Fibroblast of the conjunctiva (primary cell): ENCODE measurements at places on chromosomes 7 and 10.
A peak's percentile ranks its signal among the peaks of the same experiment; 100 is the strongest.

- no peak for DNase-seq
Measured at GRCh38 chr10:30645340-30645827, 15.8 kb upstream of the LYZL2 start.

- DNase-seq = no peak
Measured at GRCh38 chr10:42850931-42851330, 68.3 kb downstream of the BMS1 start.

DNA sequence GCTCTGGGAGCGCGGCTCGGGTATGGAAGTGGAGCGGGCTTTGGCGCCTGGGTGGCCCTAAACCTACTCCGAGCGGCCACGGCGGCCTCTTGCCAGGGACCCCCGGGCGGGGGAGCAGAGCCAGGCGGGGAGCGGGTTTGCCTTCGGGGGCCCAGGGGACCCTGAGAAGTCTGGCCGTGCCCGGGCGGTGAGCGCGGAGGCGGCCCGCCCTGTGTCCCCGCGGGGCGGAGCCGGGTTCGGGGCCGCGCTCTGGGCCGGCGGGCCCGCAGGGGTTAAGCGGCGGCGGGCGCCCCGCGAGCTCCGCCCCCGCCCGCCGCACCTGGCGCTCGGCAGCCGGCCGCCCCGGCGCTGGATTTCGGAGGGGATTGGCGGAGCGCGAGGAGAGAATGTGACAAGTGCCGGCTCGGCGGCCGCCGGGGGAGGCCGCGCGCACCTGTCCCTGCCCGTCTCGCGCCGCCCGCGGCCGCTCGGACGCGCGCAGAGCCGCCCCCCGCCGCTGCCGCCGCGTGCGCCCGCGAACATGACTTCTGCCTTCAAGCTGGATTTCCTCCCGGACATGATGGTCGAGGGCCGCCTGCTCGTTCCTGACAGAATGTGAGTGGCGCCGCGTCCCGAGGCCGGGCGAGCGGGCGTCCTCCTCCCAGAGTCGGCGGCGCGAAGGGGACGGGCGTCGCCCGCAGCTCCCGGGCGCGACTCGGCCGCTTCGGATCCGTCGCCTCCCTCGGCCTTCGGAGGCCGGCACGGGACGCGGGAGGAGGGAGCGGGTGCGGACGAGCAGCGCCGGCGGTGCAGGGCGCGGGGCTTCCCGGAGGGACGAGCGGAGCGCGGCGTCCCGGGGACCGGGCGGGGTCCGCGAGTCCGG is at the start of gene CELF2:
Gene CELF2 (plus strand): TSS at position 303 of the 862 bp plus-strand sequence. CDS start 218 bp downstream, at position 521.
- no peak for DNase-seq

GRCh38 chr7:50207251-50207564 is 97.3 kb upstream of the IKZF1 start:
- no peak for DNase-seq

DNA sequence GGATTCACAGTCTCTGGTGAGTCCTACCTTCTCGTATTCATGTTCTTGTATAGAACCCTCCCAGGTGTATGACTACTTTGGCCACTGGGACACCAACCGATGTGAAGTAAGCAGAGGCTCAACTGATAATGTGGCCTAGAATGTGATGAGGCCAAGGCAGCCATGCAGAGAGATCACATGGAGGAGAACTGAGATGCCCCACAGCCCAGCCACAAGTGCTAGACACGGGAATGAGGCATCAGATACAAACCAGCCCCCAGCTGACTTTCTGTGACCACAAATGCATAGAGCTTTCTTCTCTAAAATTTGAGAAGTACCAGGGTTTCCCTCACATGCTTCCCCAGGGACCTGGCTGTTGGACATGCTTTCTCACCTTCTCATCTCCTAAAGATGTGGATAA is 375.7 kb downstream of the CCSER2 start:
- no peak for DNase-seq

GRCh38 chr7:41107330-41107937 is 595.5 kb downstream of the INHBA start:
- DNase-seq = no peak

GRCh38 chr10:91023700-91024398 is 103.0 kb upstream of the ANKRD1 start:
- no peak for DNase-seq

DNA sequence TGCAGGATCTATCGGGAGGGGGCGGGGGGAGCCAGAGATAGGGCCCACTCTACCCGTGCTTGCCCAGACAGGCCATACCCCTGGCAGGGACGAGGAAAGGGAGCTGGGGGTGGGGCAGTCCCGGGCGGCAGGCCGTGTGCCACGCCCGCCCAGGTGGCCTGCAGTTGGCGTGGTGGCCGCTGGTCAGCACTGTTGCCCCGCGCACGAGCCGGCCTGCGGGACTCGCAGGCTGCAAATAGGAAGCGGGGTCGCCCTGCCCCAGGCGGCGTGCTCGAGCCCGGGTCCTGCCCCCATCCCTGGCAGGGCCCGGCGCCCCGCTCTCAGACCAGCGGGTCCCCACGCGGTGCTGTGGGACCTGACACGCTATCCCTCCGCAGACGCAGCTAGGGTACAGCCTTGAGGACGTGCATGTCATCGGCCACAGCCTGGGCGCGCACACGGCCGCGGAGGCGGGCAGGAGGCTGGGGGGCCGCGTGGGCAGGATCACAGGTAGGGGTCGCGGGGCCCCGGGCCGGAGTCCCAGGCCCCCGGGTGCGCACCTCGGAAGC is 6.7 kb downstream of the PNLIPRP2 start:
- no peak for DNase-seq

DNA sequence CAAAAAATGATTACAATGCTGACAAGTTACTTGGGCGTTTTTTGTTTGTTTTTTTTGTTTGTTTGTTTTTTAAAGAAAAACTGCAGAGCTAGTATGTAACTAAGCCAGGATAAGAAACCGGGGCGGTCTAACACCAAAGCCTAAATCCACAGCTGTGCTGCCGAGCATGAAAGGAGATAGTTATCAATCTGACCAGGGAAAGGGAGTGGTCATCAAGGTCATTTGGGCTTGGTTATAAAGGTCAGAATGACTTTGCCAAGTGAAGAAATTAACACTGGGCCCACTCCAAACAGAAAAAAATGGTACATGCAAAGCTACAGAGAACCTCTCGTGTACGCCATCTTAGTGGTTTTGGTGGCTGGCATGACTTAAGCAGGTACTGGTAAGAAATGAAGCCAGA is 104.7 kb downstream of the SRPK2 start:
- no peak for DNase-seq

- no peak for DNase-seq
Measured at GRCh38 chr10:95288303-95288702, 2.5 kb downstream of the PDLIM1 start.

DNA sequence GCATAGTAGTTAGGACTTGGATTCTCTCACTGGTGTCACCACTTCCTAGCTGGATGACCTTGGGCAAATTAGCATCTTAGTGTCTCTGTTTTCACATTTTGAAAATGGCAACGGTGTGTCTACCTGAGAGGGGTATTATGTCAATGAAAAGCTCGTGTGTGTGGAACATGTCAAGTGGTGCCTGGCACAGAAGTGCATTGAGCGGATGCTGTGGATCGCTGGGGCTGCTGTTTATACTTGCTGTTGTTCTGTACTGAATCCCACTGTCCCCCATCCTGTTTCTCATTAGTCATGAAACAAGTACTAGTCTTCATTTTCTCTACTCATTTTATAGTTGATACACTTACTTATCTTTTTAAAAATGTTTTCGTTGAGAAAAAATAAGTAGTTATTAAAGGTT is 26.1 kb downstream of the RBM33 start:
- no peak for DNase-seq

- DNase-seq = peak; percentile 45
Measured at GRCh38 chr7:132160611-132161532, 415.4 kb downstream of the PLXNA4 start.

DNA sequence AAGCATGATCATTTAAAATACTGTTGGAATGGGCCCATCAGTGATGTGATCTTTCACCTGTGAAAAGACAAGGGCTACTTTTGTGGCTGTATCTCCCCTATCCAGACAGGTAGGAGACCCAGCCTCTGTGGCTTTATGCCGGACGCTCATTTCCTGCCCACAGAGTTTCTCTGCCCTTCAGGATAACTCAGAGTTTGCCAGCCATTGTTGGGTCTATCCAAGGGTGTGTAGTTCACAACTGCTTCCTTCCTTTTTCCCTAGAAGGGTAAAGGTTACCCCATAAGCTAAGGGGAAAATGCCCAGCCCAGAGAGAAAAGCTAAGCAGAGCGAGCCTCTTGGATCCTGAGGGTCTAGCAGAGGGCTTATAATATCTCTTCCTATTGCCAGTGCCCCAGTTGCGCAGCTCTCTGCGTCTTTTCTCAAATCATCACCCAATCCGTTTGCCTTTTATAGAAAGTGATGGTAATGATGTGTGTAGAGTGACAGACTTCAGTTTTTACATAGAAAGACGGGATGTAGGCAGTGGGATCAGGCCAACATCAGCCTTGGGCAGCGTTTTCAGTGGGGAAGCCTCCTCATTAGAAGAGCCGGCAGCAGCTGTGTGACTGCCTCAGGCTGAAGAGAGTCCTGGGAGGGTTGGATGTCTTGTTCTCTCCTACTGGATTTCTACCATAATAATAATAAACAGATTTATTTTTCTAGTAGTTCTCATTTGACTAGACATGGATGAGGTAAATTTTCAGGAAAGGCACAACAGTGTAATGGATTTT is 80.5 kb downstream of the MET start:
- no peak for DNase-seq

GRCh38 chr10:78004215-78005026 is 24.9 kb downstream of the POLR3A start:
- DNase-seq = no peak

DNA sequence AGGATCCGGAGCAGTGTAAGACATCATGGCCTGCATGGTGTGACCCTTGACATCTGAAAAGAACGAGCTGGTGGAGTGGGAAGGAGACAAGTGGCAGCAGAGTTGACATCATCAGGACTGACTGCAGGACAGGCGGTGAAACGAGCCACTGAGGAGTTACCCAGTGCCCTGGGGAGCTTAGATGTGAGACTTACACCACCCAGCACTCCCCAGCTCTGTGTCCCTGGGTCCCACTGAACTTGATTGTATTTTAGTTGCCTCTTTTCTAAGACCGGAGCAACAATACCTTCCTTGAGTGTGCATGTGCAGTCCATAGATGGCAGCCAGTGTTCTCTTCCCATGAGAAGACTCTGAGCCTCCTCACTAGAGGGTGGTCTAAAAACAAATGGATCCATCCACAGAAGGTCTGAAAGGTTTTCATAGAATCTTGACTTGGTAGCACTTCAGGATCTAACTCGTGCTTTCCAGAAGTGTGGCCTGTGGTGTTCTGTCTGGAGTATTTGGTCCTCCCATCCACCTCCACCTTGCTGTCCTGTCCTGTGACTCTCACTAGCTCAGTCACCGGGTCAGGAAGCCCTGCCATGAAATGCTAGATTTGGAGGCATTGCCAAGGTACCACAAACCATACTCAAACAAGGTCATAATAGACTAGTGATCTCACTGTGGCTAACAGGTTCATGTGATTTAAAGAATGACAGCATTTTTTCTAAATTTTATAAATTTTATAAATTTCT is 59.0 kb downstream of the IKZF1 start:
- no peak for DNase-seq

DNA sequence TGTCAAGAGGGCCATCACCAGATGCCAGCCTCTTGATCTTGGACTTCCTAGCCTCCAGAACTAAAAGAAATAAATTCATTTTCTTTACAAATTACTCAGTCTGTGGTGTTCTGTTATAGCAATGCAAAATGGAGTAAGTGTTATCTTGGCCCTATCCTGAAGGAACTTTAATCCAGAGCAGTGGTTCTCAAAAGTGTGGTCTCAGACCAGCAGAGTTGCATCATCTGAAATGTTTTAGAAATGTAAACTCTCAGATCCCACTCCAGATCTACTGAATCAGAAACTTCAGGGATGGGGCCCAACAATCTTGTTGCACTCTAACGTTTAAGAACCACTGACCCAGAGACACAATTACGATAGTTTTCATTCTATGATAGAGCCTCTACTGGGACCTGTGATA is 3.2 kb upstream of the SUPV3L1 start:
- DNase-seq = no peak

- DNase-seq = no peak
Measured at GRCh38 chr7:13312307-13312706, 624.9 kb downstream of the ARL4A start.

- no peak for DNase-seq
Measured at GRCh38 chr7:26618449-26618848, 245.9 kb downstream of the SKAP2 start.

GRCh38 chr7:44386139-44386913 is 60.9 kb upstream of the CAMK2B start:
- no peak for DNase-seq

DNA sequence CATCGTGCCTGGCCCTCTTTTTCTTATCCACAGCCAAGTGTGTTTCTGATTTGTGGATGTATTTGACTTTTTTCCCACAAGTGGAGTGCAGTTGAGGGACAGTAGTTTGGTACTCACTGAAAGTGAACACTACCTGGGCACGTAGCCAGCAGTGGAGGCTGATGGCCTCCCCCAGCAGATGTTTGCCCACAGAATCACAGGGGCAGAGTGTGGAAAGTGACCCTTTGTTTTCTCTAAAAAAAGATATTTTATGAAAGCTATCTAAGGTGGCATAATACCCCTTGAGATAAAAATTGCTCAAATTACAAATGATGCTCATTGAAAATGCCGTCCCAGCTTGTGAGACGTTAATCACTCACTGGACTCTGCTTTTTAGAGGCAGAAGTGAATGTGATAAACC is 29.1 kb downstream of the WDR37 start:
- no peak for DNase-seq

DNA sequence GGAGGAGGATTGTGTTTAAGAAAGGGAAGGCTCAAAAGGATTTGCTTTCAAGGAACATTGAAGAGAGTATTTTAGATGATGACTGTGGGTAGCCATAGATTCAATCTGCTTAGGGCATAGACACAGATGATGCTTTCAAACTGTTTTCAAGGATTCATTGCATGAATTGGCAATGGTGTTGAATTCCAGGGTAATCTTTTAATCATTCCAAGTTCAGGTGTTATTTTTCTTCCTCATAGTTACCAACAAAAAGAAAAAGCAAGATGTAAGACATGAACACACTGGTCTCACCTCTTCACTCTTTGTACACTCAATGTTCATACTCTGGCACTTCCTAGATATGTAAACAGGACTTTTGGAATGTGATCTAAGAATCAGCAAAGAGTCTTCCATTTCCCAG is 167.0 kb upstream of the RHOBTB1 start:
- no peak for DNase-seq

- DNase-seq = no peak
Measured at GRCh38 chr7:29297194-29297890, 102.8 kb downstream of the CHN2 start.

DNA sequence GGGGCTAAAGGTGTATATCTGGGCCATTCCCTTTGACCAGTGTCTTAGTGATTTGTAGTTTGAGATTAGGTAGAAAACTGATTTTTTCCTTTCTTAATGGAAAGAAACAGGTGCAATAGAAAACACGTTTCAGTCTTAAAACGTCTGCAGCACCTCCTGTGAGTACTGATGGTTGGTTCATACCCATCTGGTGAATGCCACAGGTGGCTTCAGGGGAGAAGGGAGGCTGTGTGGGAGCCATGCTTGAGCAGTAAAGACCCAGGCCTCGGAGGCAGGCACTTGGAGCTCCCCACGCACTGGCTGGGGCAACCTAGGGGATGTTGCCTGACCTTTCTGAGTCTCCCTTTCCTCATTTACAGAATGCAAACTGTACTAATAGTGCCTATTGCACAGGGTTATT is 171.5 kb upstream of the GRB10 start:
- DNase-seq = no peak
